ENCODE measurements at places on chromosomes 7 and 10.

DNA sequence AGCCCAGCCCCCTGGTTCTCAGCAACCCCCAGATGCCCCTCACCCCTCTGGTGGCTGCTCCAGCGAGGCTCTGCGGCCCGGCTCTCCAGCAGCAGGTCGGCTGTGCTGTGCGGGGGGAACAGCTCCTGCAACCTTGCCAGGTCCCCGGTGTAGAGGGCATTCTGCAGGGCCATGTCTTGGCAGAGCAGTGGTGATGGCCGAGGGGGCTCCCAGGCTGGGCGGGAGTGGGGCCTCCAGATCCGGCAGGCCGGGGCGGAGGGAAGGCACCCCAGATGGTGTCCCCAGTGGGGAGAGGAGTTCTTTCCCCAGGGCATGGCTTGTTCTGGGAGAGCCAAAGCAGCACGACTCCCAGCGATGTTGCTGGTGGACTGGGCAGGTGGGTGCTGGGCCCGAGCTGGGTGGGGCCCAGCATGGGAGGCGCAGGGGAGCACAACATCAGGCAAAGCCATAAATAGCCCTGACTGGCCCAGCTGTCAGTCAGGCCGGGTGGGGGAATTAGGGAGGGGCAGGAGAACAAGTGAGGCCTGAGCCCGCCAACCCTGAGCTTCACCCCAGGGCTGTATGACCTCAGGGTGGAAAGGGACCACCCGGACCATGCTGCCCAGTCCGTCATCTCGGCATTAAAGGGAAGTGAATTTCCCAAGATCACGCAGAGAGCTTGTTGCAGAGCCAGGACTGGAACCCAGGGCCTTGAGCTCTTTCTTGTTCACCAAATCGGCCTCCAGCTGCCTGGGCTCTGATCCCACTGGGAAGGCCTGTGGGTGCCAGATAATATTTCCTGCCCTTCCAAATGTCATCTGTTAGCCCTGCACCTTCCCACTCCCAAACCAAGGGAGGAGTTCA, 580 bp upstream of the ASB10 start:
- no peak for DNase-seq

- DNase-seq: no peak
Measured at GRCh38 chr10:113879691-113880090, 25.2 kb downstream of the NHLRC2 start.

DNA sequence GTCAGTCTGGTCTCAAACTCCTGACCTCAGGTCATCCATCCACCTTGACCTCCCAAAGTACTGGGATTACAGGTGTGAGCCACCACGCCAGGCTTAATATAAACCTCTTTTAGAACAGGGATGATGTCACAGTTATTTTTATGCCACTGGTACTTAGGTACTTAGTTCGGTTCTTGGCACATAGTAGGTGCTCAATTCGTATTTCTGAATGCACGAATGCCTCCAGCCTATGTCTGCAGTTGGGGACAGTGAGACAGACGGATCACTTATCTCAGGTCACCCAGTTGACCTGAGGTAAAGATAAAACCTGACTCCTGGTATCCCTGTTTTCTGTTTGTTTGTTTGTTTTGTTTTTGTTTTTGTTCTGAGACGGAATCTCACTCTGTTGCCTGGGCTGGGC, 6.1 kb upstream of the NAT16 start:
- DNase-seq: no peak

- peak; percentile 50 for DNase-seq
Measured at GRCh38 chr7:20647908-20648776, 32.7 kb downstream of the ABCB5 start.

DNA sequence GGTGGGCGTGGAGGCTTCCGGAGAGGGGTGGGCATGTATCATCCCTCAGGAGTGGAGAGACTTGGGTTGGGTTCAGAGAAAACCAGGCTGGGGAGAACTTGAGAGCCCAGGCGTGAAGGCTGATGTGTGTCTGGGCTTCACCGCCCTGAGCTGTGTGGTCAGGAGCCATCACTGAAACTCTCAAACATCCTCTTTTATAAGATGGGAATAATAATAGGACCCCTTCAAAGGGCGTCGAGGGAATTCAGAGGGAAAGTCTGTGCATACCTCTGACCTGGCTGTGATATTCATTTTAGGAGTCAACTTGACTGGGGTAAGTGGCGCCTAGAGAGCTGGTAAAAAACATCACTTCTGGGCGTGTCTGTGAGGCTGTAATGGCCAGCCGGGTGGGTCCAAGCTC, 21.1 kb upstream of the PSMG3 start:
- DNase-seq: no peak

DNA sequence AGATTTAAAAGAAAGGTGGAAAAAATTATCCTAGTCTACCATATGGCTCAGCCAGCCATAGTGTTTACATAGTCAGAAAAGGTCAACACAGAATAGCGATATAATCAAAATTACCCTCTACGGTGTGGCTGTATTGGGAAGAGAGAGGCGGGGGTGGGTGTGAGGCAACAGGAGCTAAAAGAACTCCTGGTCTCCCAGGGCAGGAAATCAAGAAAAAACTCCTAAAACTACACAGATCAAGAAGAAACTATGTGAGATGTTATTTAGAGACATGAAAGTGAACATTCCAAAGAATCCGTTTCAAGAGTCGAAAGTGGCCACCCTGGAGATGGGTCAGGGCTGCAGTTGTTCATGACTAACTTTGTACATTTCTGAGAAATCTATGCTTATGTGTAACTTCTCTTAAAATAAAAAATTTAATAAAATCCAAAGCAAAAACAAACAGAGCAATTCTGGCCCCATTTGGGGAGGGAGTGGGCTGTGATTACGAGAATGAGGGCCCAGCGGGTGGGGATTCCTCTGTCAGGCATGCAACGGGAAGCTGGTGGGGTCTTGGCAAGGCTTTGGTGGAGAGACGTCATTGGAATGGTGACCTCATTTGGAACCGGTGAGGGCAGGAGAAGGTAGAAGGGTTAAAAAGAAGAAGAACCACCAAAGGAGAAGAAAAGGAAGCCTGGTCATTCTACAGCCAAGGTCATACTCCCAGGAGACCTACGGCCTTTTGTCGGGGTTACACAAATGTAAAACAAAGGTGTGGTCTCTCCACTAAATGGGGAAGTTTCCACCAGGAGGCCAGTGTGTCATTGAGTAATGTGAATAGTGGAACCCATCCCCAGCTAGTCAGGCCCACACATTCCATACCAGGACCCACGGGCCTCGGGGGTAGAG, 71.2 kb upstream of the DUSP5 start:
- DNase-seq: no peak

- no peak for DNase-seq
Measured at GRCh38 chr7:44978511-44979366, at the start of gene MYO1G. Gene MYO1G (minus strand): TSS chr7:44979015. CDS start chr7:44978961, 54 bp downstream.

- DNase-seq: no peak
Measured at GRCh38 chr7:119758254-119758653, 514.7 kb upstream of the KCND2 start.

- no peak for DNase-seq
Measured at GRCh38 chr10:12539350-12540164, 190.2 kb downstream of the CAMK1D start.

DNA sequence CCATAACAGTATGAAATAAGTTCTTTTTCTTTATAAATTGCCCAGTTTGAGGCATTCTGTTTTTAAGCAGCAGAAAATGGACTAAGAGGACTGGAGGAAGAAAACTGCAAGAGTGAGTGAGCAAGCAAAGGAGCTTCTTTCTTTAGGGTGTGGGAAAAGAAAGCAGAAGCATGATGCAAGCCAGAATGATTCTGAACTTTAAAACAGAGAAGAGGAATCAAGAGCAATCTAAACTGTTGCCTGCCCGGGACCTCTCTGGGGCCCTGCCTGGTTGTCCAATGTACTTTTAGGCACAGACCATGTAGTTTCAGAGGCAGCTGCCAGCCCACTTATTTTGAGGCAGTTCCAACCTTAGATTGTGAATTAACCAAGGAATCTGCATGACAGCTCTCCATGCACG, 186.3 kb downstream of the PLPP4 start:
- no peak for DNase-seq

DNA sequence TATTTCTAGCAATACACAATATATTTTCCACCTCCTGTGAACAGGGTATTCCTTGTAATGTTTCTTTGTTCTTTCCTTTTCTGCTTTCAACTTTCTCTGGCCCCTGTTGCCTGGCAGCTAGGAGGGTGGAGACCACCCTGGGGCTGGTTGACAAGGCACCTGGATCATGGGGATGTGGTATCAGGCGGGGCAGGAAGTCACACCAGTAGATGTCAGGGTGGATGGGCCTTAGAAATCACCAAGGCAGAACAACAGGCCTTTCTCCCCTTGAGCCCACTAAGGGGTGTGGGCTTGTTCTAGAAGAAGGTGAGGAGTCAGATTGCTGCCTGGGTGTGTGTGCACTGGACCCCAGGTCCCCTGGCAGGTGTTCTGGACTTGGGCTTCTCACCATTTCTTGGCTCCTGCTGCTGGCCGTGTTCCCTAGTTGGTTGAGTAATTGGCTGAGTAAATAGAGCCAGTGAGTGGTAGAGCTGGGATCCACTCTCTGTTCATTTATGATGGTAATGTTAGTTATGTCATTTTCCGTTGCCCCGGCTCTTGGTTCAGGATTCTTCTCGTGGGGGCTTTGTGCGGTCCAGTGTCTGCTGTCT, 24.9 kb downstream of the ZNF783 start:
- DNase-seq: no peak

DNA sequence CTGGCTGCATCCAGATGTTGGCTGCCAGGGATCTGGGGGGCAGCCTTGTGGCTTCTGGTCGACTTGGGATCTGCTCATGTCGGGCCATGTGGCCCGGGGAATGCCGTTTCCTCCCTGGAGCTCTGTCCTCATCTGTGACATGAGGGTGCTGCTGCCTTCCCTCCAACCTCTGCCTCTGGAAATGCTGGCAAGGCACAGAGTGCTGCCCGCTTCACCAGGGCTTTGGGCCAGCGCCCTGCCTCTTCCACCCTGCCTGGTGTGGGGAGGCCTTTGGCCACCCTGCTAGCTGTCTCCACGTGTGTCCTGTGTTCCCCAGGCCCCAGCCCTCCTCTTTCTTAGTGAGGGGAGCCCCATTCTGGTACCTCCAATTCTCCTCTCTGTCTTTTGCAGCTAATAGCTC, 5.8 kb upstream of the SMARCD3 start:
- DNase-seq: no peak

DNA sequence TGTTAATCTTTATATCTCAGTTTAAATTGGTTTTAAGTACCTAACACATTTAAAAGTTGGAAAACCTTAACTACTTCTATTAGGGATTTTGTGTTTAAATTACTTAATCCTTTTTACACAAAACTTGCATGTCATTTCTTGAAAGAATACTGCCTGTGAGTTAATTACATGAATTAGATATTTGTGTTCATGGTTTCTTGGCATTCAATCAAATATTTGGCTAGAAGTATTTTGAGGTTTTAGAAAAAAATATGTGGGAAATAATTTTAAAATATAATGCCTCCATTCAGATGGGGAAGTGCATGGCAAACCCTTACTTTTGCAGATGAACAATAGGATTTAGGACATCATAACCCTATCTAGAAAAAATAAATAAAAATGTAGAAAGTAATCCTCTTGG, 186.5 kb upstream of the SEMA3E start:
- no peak for DNase-seq

DNA sequence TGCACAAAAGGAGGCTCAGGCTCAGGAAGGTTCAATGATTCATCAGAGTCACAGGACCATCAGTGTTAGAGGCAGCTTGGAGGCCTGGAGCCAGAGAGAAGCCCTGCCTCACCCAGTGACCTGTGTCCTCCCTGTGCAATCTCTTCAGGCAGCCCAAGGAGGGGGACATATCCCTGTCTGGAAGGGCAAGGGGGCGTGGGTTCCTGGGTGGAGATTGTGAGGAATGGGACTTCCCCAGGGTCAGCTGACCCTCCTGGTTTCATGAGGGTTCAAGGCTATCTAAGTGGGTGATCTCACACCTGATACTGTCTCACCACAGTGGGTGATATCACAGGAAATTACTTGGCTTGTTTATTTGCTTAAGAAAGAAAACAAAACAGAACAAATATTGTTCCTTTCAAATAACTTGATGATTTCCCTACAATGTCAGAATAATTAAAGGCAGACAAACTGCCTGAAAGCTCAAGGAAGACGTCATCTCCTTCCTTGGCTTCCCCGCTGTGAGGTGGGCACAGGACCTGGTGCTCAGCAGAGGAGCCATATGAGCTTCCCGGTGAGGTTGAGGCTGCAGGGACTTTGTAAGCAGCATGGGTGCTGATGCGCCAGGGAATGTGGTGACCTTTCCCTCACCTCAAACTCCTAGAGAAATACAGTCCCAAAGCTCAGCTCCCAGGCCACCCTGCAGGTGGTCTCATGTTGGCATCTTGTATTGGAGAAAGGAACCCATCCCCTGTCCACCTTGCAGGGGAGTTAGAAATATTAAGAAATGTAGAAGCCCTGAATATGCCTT, 763.2 kb downstream of the GRID1 start:
- no peak for DNase-seq

DNA sequence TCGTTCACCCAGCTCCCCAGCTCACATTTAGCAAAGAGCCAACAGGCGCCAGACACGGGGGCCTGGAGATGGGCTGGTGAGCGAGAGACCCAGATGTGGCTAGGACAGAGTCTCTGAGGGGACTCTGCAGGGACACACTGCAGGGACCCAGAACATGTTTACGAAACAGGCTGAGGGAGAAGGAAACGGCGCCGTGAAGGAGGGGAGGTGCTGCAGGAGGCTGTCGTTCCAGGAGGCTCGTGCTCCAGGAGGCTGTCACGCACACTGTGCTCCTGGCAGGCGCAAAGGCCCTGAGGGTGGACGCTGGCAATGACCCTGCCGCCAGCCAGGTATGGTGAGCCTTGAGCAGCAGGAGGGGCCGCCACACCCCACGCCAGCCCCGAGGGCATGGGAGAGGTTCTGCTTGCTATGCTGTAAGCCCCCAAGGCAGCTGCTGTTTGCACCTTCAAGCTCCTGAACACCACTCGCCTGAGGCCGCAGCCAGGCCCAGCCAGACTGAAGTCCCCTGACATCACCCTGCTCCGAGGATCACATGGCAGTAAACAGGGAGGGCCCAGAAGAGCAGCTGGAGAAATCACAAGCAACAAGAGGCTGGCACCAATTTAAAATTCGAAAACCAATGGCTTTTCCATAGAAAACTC, 27.3 kb downstream of the ADAP1 start:
- no peak for DNase-seq

- DNase-seq: no peak
Measured at GRCh38 chr10:124510759-124511158, 49.1 kb downstream of the LHPP start.

DNA sequence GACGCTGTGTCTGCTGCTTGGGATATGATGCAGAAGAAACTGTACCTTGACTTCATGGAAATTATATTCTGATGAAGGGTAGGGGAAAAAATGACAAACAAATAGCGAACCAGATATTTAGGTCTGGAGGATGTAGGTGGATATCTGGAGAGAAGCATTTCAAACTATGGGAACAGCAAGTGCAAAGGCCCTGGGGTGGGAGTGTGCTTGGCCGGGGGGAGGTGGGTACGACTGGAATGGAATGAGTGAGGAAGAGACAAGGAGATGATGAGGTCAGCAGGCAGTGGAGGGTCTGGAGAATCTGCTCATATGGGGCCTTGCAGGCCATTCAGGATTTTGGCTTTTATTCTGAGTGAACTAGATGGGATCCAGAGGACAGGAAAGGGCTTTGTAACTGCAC, 65.2 kb downstream of the TLL2 start:
- DNase-seq: no peak

DNA sequence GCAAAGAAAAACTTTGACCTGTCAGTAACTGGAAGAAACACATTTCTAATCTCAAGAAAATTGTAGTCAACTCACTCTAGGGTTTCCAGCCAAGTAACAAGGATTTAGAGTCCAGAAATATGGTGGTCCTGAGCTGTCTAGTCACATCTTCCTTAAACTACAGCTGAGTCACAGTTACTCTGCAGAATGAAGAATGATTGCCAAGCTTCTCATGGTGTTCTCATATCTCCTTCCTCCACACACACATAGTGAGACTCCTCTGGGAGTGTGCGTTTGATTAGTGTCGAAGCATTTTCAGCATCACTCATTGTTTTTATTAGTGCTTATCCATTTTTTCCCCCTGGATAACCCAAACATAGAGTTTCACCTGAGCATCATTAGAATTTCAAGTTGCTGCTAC, 93.1 kb upstream of the CXCL12 start:
- DNase-seq: no peak

Data from WERI-Rb-1 (cell line).